NCI-H187 treated with DMSO at 0.1 percent for 48 hours (cell line): ENCODE measurements at places on chromosomes 12 and 14.

DNA sequence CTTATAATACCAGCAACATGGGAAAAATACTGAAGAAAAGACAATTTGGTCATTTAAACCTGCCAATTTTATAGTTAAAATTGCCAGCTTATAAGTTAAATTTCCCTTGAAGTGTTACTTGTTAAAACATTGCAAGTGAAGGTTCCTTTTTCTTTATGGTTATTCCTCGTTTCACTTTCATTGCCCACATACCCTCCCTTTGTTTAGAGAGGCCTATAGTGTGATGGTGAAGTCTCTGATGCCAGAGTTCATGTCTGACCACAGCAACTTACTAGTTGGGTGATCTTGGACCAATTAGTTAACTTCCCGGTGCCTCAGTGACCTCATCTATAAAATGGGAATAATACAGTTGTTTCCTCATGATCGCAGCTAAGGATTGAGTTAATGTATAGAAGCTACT, 173.5 kb downstream of the ANO6 start:
- no peak for DNase-seq

GRCh38 chr12:100401660-100402059, 44.8 kb downstream of the SLC17A8 start:
- no peak for DNase-seq

DNA sequence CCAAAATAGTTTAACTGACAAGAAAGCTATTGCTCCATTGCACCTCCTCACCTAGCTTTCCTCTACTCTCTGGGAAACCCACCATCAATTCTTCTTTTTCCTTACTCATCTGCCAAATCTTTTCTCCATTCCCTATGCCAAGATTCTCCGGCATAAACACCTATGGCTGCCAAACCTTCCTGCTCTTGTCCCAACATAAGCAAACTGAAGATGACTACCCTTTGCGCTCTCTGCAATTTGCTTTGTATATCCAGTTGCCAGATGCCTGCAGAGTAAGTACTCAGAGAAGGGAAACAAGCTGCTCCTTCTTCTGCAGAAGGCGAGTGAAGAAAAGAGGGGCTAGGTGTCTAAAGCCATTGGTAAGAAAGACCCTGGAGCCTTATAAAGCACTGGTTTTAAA, 11.5 kb downstream of the PTGER2 start:
- no peak for DNase-seq

GRCh38 chr14:34334329-34334728, 127.7 kb downstream of the SPTSSA start:
- DNase-seq, result no peak

- no peak for DNase-seq
Observed at GRCh38 chr12:95605875-95606274, 54.6 kb upstream of the USP44 start.

DNA sequence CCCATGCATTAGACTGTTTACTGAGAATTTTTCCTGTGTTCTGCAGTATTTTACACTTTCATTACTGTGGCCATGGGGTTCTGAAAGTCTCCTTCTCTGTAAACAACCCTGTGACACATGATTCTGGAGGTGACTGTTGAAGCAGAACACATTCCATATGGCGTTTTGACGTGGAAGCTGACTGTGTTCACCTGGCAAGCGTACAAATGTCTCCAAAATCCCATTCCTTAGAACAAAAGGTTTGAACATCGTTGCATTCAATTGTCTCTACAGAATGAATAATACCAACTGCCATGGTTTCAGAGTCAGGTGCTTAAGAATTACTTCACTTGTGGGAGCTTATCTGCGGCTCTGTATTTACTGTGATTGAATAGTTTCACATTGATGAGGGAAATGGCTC, 485.6 kb upstream of the TMEM132C start:
- no peak for DNase-seq

DNA sequence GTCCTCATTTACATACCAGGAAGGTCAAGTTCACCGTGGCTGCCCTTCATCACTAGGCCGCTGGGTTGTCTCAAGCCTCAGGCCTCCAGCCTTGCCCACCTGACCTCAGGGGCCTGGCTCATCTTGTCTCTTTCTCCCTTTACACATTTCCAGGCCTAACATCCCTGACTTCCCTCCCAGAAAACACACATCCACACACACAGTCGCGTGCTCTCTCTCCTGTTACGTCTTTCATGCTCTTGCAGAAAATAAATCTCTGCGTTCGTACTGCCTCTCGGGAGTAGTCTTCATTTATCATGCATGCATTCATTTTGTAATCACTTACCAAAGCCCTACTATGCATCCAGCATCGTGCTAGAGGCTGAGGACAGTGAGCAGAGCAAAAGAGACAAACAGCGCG, 220.0 kb upstream of the PWP1 start:
- no peak for DNase-seq

DNA sequence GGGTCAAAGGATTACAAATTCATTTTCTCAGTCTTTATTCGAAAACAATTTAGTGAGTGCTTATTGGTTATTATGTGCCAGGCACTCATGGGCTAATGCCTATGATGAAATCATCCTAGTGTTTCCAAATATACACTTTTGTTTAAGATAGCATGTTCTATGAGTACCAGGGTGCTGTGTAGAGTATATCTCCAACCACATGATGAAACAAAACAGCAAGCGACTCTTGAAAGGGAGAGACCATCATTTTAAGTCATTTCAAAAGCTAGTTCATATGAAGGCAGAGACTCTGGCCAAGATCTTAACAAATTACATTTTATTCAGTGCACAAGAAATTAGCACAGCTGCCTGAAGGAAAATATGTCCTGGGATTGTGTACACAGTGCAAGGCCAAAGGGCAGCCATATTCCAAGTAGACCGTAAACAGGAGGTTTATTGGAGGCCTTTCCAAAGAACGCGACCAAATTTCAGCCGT, 204.2 kb downstream of the EFCAB11 start:
- no peak for DNase-seq

DNA sequence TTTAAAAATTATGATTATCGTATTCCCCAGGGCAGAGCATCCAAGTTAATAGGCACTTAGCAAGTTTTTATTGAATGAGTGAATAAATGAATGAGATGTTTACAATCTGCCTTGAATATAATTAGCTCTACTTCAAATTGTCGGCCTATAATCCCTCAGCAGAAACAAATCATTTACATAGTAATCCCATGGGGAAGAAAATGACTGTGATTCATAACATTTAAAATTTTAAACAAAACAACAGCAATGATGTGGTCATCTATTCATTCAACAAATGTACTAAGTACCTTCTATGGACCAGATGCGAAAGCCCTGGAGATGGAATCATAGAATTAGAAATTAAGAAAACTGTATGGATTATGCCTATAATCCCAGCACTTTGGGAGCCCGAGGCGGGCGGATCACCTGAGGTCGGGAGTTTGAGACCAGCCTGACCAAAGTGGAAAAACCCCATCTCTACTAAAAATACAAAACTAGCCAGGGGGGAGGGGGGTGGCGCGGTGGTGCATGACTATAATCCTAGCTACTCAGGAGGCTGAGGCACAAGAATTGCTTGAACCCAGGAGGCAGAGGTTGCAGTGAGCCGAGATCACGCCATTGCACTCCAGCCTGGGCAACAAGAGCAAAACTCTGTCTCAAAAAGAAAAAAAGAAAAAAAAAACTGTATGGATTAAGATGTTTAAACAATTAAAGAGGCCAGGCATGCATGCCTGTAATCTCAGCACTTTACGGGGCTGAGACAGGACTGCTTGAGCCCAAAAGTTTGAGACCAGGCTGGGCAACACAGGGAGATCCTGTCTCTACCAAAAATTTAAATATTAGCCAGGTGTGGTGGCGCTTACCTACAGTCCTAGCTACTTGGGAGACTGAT, 17.7 kb upstream of the MDM2 start:
- DNase-seq, result no peak

- DNase-seq, result no peak
Observed at GRCh38 chr14:54776361-54777001, 126.1 kb downstream of the GCH1 start.

GRCh38 chr12:12807970-12808702, 5.0 kb upstream of the DDX47 start:
- no peak for DNase-seq

- no peak for DNase-seq
Observed at GRCh38 chr12:124711344-124711743, 143.9 kb upstream of the NCOR2 start.

DNA sequence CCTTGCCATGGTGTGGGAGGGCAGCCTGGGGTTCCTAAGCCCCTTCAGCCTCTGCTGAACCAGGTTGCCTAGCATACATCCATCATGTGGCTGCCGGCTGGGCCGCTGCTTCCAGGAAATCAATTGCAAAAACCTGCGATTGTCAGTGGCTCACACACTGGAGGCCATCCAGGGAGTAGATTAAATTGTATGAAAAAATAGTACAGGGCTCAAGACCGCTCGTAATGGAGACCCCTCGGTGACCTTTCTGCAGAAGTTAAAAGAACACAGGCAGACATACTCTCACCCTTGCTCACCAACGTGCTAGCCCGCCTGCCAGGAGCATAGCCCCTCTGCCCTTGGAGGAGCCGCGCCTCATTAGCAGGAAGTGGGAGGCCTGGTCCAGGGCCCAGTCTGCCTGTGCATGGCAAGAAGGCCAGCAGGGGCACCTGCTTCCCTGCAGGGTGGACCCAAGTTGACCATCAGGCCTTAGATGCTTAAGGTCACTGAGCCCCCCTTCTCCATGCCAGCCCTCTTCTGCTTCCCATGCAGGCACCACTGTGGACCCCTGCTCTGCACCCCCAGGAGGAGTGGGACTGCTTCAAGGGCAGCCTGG, 31.4 kb upstream of the CIPC start:
- DNase-seq, result no peak

- no peak for DNase-seq
Observed at GRCh38 chr14:95547626-95548327, 12.9 kb downstream of the GLRX5 start.

GRCh38 chr12:116538076-116538591, 21.0 kb upstream of the MAP1LC3B2 start:
- DNase-seq, result no peak

DNA sequence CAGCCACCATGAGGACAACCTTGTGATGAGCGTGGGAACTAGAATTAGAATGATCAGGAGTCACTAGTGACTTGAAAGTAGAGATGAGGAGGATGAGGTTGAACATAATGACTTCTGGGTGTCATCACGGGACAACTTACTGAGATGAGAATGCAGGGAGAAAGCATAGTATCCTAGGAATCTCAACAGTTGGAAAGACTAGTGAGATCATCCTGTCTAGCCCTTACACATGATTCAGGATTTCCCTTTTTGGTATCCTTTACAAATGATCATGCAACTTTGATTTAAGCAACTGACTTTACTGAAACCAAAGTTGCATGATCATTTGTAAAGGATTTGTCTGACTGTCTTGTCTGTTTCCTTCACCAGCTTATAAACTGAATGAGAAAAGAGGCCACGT, 51.8 kb upstream of the HIF1A start:
- no peak for DNase-seq

DNA sequence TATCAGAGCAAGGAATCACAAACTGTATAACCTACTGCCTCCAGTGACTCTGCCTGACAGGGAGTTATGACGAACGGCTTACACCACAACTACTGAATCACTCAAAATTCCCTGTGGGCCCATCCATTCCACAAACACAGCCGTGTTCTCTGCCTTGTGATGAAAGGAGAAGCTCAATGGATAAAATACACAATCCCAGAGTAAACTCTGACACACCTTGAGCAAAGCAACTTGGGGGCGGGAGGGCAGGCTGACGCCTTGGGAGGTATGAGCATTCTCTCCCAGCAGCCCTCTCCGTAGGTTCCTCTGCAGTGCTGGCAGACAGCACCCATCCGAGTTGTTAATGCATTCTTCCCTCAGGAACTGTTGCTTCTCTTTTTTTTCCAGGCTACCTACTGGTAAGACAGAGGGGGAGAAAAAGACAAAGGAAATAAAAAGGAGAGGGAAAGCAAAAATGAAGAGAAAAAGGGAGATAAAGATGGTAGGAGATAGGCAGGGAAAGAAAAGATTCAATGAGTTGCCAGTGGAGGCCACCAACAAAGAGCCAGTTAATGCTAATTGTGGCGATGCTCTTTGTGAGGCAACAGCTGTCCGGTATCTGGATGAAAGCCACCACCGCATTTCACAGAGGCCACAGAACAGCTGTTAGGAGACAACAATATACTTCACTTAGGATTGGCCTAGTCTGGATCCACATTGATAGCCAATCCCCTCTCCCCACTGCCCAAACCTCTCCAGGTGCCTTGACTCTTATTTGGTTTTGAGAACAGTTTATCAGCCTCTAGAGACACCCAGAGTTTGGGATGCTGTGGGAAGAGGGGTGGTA, 4.7 kb upstream of the DIO2 start:
- peak; percentile 74 for DNase-seq

- no peak for DNase-seq
Observed at GRCh38 chr12:26704214-26704613, 128.8 kb downstream of the ITPR2 start.

DNA sequence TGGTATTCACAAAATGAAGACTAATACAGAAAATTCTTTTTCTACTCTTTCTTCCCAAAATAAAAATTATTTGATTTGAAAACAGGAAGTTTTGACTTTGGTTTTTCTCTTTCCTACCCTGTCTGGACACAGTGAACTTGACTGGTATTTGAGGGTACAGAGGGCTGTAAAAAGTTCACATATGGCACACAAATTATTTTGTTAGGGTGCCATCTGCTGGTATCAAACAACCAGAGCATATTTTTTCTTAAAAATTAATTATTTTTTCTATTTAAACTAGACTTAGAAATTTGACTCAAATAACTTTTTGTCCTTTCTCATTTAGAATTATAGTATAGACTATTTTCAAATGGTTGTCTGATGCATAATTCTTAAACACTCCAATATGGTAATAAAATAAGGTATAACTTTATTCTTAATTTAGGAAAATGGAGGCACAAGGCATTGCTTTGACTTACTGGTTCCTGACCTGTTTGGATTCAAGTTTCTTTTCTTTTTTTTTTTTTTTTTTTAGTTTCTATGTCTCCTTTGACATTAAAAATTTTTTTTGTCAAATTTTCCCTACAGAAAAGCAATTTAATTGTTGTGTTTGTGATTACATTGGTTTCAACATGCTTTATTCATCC, 390.6 kb downstream of the PRKD1 start:
- DNase-seq, result no peak

- no peak for DNase-seq
Observed at GRCh38 chr14:100048786-100049185, 16.4 kb upstream of the EVL start.

DNA sequence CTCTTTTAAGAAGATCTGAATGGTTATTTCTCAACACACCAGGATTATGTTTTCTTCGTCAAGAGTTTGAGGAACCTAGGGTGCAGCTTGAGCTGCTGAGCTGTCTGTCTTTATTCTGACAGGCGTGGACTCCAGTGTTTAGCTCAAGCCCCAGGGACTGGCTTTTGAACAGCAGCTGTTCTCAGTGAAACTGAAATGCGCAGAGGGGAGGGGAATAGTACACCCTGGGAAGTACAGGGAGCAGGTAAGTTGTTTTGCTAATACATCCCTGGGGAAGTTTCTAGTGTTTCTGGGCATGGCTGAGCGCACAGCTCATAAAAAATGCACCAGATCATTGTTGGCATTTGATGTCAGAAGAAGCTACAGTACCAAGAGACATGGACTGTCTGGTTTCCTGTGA, 659.8 kb downstream of the DIO2 start:
- DNase-seq, result peak; percentile 97

DNA sequence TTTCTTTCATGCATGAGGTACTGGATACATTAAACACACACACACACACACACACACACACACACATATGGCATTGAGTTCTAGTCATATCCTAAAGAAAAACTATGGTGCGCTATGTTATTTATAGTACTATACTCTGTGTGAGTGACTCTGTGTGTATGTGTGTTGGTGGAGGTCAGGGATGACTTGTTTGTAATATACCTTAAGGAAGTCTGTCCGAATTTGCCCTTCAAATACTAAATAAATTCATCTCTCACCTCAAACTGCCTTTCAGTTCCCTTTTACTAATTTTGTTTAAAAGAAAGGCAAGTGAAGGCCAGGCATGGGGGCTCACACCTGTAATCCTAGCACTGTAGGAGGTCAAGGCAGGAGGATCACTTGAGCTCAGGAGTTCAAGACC, 2.1 kb upstream of the AKAP5 start:
- DNase-seq, result no peak
